LoVo (cell line): ENCODE measurements at places on chromosomes 7 and 10.

DNA sequence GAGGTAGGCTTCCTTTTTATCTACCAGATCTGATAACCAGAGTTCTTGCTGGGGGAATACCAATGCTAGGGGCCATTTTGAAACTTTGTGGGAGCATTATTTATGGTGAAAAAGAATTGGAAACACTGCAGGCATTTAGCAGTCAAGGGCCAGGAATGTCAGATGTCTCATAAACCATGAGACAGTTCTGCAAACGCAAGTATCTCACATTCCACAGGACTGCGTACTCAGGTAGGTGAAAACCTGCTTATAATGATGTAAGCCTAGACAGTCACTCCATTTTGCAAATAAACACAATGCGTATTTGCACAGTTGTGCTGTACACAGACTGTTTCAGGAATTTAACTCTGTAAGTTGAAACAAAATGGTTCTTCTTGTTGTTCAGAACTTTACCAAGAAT, 33.9 kb downstream of the ECHDC3 start:
- DNase-seq: no peak

GRCh38 chr10:77533887-77534278, 103.7 kb downstream of the KCNMA1 start:
- DNase-seq: no peak

DNA sequence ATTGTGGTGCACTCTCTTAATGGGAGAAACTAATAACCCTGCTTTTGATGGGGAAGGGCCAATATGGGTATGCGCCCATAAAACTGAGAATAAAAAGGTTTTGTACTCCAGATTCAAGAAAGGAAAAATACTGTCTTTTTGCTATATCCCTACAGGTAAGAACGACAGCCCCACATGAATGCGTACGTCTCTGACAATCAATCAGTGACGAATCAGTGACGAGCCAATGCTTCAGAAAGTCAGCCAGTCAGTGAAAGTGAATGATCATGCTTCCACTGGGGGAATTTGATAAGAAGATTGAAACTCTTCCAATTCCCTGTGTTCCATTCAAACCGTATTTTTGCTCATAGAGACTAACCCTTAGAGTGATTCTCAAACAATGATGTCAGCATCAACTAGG, 26.3 kb downstream of the ARL5B start:
- no peak for DNase-seq

DNA sequence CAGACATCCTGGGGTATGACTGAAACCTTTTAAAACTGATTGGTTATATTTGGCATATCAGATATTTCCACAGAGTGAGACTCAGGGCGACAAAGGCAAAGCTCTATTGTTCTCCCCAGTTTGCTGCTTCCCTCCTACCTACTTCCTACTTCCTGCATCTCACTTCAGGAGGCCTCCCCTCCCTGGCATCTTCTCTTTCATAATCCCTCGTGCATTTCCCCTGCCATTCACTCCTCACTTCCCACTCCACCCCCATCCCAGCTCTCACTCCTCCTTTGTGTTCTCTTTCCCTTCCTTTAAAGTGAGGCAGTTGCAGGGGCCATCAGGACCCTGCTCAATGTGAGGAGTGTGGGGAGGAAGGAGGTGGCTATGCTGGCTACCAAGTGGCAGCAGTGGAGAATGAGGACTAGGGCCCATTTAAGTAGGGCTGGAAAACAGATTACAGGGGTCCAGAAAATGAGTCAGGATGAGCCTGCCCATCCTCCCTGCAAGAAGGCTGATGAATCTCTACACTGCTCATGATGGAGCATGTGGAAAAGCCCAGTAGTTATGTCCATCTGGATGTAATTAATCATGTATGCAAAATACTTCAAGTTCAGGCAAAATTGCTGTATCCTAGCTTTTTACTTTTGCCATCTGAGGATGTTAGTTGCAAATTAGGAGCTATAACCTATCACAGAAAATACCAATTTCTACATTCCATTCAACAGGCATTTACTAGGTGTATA, 311.8 kb upstream of the IMMP2L start:
- DNase-seq: no peak

GRCh38 chr10:102814453-102814871, 22.8 kb downstream of the CYP17A1 start:
- DNase-seq: no peak

- no peak for DNase-seq
Measured at GRCh38 chr7:136513744-136514143, 354.7 kb upstream of the CHRM2 start.

- DNase-seq: no peak
Measured at GRCh38 chr10:101087965-101088364, 26.2 kb downstream of the KAZALD1 start.

- DNase-seq: no peak
Measured at GRCh38 chr7:158044482-158044823, 543.2 kb downstream of the PTPRN2 start.
